SW 1271 (cell line): ENCODE measurements at places on chromosomes 6 and 20.

DNA sequence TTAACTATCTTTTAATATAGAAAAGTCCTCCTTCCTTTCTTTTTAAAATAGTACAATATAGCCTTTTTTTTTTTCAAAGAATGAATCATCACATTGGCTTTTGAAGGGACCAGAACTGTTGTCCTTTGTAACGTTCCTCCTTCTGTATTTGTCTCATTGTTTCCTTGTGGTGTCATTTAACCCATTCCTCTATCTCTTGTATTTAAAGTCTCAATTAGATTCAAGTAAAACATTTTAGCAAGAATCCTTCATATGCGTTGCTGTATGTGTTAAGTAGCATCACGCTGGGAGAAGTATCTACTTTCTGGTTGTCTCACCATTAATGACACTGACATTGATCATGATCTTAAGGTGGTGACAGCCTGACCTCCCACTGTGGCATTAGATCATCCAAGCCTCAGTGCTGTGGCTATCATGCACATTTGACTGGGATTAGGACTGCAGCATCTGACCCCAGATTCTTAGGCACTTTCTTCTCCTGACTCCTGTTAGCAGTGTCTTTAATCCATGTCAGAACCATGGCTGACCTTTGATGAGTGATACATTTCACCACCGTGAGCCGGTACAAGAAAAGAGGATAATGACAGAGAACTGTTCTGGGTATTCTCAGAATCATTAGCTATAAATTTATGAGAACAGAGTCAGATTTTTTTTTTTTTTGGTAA lies 67.5 kb upstream of the TFB1M start:
- DNase-seq = no peak

GRCh38 chr6:47098570-47098993 lies 56.5 kb upstream of the ADGRF1 start:
- DNase-seq = no peak

- DNase-seq = no peak
Measured at GRCh38 chr6:76124018-76124417, 51.6 kb upstream of the IMPG1 start.

GRCh38 chr6:127971386-127971785 lies 70.5 kb upstream of the THEMIS start:
- DNase-seq = no peak

- no peak for DNase-seq
Measured at GRCh38 chr20:40134176-40134575, 554.9 kb downstream of the MAFB start.

GRCh38 chr6:23329086-23329485 lies 759.7 kb downstream of the HDGFL1 start:
- no peak for DNase-seq

- DNase-seq = no peak
Measured at GRCh38 chr20:49282584-49283171, 4.8 kb upstream of the ZNFX1 start.

GRCh38 chr20:362271-363254 lies 15.7 kb downstream of the NRSN2 start:
- peak; percentile 33 for DNase-seq

DNA sequence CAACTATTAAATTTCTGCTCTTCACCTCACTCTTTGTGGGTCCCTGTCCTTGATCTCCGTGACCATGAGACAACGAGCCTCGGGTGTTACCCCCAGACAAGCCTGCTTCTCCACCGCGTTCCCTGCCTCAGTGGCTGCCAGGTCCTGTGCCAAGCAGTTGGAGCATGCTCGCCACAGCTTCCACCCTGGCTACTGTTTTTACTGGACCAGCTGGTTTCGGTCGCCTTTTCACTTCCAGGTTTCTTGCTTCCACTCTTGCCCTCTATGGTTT lies 5.6 kb downstream of the TP53RK start:
- no peak for DNase-seq
